ENCODE measurements at places on chromosomes 5 and 9.

DNA sequence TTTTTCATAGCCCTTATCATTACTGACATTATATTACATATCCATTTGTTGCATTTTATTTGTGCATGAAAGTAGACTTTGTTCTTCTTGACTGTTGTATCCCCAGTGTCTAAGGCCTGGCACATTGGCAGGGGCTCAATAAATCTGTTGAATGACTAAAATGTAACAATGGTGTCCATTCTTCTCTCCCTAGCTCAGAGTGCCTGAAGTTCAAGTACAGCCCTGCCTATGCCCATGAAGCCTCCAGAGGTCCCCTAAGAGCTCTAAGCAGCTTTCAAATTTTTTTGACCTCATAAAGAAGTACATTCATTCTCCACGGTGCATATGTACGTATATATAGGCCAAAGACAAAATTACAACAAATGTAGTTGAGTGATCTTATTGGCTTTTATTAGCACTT is 4.2 kb upstream of the BSPRY start:
- no peak for DNase-seq

DNA sequence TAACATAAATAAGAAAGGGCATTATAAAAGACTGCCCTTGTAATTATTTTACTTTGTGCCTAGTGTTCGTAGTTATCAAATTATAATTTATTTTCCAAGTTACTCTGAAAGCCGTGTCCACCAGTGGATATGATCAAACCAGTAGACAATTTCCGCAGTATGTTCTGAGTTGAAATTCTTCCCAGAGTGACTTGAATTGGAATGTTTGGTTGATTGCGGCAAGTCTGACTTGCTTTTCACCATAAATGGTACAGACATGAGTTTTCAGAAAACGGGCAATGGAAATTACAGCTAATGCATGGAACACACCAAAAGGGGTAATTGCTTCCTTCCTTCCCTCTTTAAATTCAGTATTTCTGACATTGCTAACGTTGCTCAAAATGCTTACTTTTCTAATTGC is 56.6 kb downstream of the CHSY3 start:
- DNase-seq: no peak

GRCh38 chr5:10110228-10110627 is 139.5 kb downstream of the ATPSCKMT start:
- no peak for DNase-seq

- DNase-seq: no peak
These were observed 3.4 kb upstream of the CLINT1 start for GRCh38 chr5:157862183-157862851.

DNA sequence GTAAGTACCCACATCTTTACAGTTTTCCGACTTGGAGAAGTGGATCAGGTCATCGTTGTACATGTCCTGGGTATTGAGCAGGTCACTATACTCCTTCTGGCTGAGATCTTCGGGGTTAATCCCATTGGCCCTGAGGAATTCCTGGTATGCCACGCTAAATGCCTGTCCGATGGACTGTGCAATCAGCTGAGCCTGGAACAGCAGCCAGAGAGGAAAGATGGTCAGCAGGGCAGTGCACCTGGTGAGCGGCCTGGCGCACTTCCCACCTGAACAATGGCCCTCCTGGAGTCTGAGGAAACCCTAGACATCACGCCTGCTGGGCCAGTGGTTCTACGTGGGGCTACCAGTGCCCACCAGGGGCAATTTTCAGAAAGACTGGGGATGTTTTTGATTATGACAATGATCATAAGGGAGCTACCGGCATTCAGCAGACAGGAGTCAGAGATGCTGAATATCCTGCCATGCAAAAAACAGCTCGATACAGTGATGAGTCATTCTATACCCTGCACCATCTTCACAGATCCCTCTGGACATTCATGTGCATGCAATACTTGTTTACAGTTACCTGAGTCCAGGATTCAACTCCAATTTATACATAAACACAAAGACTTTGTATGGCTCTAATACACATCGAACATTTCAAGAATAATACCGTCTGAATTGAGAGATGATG is 127.2 kb downstream of the ENTREP1 start:
- DNase-seq: no peak

DNA sequence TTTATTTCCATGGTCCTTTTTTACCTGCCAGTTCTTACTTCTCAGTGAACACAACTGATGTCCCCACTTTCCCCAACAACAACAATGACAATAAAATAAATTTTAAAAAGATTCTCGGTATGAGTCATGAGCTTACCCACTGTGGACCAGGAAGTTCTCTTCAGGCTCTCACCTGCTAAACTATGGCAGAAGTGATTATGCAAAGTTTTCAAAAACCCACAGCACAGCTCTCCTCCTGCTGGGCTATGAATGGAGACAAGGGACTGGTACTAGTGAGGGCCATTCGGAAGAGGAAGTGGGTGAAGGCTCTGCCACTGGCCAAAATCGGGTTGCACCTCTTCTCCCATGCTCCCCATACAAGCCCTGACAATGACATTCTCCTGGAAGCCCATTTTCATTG is 429.4 kb downstream of the PIK3R1 start:
- DNase-seq: no peak

DNA sequence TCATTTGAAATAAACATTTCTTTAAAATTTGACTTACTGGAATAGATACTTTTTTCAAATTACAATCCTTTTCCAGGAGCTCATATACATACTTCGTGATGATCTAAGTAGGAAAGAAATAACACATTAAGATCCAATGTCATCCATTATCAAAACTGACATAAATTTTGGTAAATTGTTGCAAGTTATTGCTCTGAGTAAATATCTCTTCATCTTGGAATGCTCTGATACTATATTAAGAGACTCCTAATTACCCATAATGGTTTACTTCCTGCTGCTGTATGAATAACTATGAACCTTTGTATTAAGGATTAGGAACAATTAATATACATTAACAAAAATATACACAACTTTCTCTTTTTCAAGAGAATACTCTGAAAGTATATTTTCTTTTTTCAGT is 223.0 kb upstream of the POU5F2 start:
- no peak for DNase-seq

GRCh38 chr5:11346336-11346735 is 557.9 kb downstream of the CTNND2 start:
- DNase-seq: no peak

GRCh38 chr5:1521671-1522600 is 1.8 kb downstream of the LPCAT1 start:
- DNase-seq: no peak

- no peak for DNase-seq
These were observed 16.7 kb downstream of the SLC28A3 start for GRCh38 chr9:84323858-84324257.

GRCh38 chr5:106584268-106584667 is 1086.5 kb downstream of the EFNA5 start:
- DNase-seq: no peak

- no peak for DNase-seq
These were observed 257.6 kb downstream of the SEMA5A start for GRCh38 chr5:9288234-9288633.

GRCh38 chr5:176497852-176498251 is 39.4 kb downstream of the RNF44 start:
- no peak for DNase-seq

DNA sequence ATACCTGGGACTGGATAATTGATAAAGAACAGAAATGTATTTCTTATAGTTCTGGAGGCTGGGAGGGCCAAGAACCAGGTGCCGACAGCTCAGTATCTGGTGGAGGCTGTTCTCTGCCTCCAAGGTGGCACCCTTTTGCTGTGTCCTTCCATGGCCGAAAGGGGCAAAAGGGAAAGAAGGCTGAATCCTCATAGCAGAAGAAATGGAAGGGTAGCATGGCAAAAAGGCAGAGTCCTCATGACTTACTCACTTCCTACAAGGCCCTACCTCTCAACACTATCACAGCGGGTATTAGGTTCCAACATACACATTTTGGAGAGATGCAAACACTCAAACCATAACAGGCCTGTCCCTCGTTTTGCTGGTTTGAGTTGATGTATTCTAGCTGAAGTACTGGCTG is 25.1 kb upstream of the MED10 start:
- no peak for DNase-seq

- DNase-seq: peak; percentile 11
These were observed 86.5 kb upstream of the ANKRD55 start for GRCh38 chr5:56319526-56320181.

DNA sequence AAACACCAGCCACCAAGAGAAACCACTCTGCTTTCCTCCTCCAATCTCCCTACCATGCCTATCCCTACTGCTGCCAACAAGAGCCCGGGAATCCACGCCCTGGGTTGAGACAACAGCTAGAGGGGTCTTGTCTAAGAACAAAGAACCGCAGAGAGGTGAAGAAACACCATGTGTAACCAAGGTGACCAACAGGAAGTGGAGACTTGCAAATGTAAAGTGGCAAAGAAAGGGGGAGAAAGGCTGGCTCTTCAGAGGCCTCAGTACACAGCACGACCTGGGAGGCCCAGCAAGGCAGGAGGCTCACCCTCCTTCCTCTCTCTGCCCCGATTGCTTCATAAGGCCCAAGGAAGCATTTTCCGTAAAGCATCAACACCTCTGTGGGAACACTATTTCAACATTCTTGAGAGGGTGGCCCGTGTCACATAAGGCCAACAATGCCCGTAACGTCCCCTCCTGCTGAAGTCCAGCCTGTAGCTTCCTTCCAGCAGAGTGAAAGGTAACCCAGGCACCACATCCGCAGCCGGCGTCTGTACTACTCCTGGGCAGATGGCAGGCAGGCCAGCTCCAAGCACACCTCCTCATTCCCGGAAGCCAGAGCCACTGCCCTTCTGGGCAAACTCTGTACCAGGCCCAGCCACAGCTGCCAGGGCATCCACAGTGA is 18.3 kb downstream of the CCNJL start:
- no peak for DNase-seq

DNA sequence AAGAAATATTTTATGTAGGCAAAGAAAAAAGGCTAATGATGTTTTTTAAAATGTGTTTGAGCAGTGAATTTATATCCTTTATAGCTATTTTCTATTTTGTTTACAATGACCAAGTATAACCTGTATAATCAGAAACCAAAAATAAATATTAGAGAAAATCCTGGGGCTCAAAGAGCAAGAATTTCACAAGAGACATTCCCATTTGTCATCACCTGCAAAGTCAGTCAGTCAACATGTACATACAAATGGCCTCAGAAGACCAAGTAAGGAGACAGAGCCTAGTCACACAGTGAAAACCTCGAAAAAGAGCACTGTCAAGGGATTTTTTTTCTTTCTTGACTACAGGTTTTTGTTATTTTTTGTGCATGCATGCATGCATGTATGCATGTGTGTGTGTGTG is 231.4 kb downstream of the GLIS3 start:
- DNase-seq: no peak

GRCh38 chr5:143634689-143635088 is 177.3 kb upstream of the HMHB1 start:
- no peak for DNase-seq

- DNase-seq: no peak
These were observed 364.5 kb downstream of the MAN2A1 start for GRCh38 chr5:110054240-110054639.

DNA sequence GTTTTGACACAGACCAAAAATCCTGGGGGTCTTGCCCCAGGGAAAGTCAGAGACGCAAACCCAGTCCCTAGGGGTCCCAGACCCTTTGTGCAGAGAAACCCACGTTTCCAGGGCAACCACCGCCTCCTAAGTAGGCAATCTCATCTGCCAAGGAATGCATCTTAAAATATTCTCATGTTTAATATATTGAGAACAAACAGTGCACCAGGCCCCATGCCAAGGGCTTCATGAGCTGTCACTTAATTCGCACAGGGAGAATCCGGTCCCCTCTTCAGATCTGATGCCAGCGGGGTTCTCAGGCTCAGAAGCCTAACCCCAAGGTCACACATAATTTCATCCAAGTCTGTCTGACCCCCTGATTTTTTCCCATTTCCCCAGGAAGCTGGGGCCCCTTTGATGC is 28.8 kb downstream of the CPLX2 start:
- DNase-seq: no peak

GRCh38 chr5:142846406-142846805 is 76.2 kb downstream of the ARHGAP26 start:
- no peak for DNase-seq

- no peak for DNase-seq
These were observed 18.6 kb upstream of the CFAP95 start for GRCh38 chr9:69801989-69802388.

DNA sequence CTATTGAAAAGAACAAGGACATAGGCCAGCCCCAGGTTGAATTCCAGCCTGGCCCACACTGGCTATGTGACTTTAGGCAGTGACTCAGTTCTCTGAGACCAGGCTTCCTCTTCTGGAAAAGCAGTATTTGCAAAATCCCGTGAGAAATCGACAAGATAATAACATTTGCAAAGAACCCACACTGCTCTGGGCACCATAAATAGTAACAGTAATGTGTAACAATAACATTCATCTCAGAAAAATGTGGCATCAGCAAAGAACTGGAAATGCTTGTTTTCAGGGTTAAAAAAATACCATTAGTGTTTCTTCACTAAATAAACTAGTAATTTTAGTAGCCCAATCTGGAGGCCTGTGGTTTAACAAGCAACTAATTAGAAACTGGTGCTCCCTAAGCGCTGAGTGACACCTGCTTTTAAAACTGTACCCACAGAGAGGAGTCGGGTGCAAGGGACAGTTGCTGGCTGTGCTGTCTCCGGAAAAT is 148.4 kb downstream of the TTLL11 start:
- no peak for DNase-seq

DNA sequence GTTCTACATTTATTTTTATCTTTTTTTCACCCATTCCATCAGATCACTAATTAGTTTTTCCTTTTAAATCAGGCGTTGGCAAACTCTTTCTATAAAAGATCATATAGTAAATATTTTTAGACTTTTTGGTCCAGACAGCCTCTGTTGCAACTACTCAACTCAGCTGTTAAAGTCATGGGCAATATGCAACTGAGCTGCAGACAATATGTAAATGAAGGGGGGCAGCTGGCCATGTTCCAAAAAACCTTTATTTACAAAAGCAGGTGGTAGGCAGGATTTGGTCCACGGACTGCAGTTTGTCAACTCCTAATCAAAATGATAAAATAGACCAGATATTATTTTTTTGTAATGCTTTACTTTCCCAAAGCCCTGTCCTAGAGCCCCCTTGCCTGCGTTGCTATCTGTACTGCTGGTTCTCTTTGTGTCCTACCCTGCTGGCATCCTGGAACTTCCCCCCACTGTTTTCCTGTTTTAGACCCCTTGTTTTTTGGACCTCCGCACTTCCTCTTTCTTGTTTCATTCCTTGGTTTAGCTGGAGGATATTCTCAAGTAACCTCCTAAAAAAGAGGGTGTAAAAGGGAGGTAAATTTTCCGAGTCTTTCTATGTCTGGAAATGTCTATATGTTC is 24.7 kb upstream of the TNFSF8 start:
- DNase-seq: no peak

- DNase-seq: no peak
These were observed 50.2 kb downstream of the TIMD4 start for GRCh38 chr5:156912869-156913268.

GRCh38 chr5:172769342-172769615 is 1.7 kb downstream of the DUSP1 start:
- no peak for DNase-seq

GRCh38 chr9:35618854-35619799 is 914 bp upstream of the CD72 start:
- no peak for DNase-seq

DNA sequence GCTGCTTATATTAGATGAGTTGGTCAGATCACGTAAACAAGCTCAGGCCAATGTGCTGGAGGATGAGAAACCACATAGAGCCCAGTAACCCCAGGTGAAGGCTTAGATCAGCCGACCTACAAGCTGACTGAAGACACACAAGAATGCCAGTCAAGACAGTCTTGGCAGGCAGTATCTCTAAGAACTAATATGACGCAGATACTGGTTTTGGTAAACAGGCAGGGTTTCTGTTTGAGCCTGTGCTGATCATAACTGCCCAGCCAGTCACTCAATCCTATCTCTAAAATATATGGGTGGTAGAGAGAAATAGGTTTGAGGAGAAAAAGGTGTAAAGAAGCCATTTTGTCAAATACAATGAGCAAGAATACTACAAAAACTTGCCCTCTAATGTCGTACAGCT is 7.8 kb upstream of the RIGI start:
- DNase-seq: no peak

All from cerebellar cortex (tissue), 1 donor.